ENCODE measurements at places on chromosomes 12 and 14.
A peak's percentile ranks its signal among the peaks of the same experiment; 100 is the strongest.

GRCh38 chr12:116346741-116347140, 69.2 kb upstream of the MED13L start:
- no peak for DNase-seq

- DNase-seq = peak; percentile 55
Measured at GRCh38 chr14:91229743-91230200, 14.7 kb downstream of the GPR68 start.

DNA sequence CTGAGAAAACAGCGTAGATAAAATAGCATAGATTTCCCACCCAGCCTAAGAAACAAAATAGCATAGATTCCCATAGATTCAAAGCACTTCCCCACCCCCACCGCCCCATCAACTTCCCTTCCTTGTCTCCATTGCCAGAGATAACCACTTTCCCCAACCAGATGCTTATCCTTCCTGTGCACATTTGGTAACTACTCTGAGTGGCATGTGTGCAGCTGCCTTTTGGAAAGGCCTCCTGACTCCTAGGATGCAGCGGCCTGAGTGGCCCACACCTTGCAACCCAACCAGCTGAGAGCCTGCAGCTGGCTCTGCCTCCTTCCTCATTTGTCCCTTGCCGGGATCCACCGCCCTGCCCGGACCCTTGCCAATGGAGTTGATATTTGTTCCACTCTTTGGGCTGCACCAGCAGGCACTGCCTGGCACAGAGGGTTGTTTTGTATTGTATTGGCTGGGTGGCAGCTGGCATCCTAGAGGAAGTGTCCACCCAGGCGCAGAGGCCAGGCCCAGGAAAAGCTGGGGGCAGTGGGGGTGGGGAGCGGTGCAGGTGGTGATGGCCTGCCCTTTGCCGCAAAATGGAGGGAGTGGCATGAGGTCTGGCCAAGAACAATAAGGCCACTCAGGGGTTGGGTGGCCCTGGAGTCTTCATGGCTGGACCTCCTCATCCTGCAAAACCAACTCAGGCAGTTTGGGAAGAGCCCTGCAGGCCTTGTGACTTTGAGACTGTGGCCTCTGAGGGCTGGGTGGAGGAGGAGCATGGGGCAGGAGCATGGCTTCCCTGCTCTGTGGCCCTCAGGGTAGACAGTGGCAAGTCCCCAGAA, 4.9 kb downstream of the SLC48A1 start:
- no peak for DNase-seq

- DNase-seq = peak; percentile 55
Measured at GRCh38 chr12:47990351-47991105, 13.7 kb downstream of the COL2A1 start.

- no peak for DNase-seq
Measured at GRCh38 chr14:72387726-72388125, 455.5 kb downstream of the RGS6 start.

DNA sequence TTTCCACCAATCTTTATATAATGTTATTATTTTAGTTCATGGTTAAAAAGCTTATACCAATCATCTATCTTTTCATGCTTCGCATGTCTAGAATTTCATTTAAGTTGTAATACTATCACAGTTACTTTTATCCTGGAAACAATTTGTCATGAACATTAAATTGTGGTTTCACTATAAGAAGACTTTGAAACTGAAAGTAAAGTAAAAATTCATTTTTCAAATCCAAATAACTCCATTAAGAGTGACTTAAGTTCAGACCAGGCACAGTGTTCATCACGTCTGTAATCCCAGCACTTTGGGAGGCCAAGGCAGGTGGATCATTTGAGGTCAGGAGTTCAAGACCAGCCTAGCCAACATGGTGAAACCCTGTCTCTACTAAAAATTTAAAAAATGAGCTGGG, 12.4 kb downstream of the ESR2 start:
- no peak for DNase-seq

- DNase-seq = peak; percentile 31
Measured at GRCh38 chr12:92141591-92142121, 4.0 kb downstream of the BTG1 start.

DNA sequence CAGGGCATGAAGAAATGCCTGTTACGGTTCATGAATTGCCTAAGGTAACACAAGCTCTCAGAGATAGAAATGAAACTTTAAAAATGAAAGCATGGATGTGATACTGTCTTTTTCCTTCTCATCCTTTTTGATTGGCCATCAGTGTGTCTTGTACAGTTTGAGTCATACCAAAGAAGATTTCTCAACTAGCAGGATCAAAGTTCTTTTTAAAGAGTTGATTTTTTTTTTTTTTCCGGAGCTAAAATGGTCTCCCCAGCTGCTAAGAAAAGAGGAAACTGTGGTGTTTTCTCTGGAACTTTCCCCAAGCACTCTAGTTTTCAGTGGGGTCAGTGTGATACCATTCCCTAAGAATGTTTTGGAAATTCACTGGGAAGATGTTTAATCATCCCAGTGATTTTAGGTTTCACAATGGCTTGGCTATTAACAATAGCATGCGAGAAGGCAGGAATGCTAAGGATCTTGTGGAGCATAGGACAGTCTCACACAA, 105.0 kb downstream of the ETNK1 start:
- no peak for DNase-seq

DNA sequence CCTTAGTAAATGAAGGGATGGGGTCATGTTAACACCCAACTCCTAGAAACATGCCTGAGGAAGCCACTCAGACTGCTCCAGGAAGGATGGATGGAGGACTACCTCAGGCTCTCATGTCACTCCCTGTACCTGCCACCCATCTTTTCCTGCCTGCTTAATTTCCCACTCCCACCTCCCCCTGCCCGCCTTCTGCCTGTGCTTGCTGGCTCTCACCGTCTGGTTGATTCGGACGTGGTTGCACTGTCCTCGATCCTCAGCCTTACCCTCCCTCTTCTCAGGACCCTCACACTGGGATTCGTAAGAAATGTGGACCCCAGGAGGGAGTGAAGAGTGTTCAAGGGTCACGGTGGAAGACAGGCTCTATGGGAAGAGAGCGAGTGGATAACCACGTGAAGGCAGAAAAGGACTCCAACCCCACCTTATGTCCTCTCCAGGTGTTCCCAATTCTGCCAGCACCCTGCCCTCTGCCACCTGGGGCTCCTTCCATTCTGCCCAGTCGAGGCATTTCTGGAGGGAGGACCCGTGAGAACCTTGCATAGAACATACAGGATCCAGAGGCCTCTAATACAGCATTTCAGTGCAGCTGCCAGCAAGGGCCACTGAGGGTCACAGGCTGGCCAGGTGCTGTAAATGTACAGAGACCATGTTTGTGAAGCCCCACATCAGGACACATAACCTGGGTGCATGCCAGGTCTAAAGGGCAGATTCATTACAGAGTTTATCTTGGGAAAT, 12.9 kb downstream of the ITGB7 start:
- no peak for DNase-seq

DNA sequence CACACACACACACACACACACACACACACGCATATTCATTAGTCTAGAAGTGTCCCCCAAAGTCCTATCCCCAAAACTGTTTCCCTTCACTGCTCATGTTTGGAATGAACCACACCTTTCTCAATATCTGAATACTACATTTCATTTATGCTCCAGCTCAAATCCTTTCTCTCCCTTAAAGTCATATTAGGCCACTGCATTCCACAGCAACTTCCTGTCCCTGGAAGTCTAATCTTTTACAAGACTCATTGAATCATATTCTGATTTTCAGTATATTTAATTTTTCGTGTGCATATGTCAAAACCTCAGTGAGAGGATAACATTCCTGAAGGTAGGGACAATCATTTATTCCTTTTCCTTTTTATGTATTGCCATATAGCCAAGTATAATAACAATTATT, 155.6 kb upstream of the LMNTD1 start:
- DNase-seq = no peak

DNA sequence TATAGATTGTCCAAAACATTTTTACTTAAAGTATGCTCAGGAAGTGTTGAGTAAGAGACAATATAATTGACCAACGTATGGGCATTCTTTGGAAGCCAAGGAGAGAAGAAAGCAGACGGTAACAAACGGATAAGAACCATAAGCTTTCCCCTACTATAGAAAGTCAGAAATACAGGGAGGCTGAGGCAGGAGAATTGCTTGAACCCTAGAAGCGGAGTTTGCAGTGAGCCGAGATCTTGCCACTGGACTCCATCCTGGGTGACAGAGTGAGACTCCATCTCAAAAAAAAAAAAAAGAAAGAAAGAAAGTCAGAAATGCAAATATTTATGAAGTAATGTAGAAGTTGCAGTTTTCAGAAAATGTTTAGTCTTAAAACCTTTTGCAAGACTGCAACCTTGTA, 51.2 kb upstream of the PCED1B start:
- no peak for DNase-seq

DNA sequence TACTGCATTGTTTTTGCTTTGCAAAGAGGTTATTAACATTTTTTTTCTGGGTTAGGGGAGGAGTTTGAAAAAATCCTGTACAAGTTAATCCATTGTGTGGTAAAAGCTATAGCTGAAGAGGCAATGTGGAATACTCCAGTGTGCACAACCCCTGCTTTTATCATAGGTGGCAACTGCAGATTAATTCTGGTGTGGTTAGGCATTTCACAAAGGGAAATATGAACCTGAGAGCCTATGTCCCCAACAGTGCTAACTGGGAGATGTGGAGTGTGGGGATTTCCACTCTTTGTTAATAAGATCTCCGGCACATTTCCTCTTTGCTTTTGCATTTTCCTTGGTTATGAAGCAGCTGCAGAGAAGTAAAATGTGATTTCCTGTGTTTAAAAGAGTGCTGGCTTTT, 33.6 kb downstream of the PRORP start:
- DNase-seq = no peak

GRCh38 chr12:108079721-108080120, 49.4 kb upstream of the WSCD2 start:
- no peak for DNase-seq

DNA sequence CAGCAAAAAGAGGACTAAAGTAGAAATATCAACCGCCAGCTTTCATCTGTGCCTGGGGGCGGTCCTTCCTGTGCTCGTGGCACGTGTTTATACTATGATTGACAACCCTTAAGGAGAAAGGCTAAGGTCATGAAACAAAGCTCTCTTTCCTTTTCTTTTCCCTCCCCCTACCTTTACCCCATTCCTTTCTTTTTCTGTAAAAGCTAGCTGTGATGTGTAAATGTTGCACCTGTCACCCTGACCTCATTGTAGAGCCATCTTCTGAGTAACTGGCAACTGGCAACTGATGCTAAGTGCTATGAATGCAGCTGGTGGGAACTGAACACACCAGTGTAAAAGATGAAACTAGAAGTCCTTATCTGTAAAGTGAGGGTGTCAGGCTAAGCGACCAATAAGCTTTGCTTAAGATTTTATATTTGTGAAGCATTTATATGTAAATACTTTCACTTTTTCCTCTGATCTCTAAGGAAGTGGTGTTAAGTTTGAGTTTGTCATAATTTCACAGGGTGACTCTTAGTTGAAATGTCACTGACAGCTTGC, 102.8 kb upstream of the BCAT1 start:
- DNase-seq = peak; percentile 50

DNA sequence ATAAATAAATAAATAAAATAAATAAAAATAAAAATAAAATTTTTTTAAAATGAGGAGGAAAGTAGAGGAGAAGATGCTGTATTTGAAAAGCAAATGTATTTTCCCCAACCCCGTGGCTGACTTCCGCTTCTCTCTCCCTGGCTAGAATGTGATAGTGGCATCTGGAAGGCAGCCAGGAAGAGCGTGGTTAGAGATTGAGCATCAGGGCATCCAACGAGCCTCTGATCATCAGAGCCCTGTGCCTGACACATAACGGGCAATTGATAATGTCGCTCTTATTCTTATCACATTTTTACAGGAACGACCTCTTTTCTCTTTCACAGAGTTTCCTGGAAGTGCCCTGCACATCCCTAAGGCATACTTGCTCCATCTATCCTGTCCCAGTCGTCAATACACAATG, 496.9 kb upstream of the TMEM132C start:
- no peak for DNase-seq

DNA sequence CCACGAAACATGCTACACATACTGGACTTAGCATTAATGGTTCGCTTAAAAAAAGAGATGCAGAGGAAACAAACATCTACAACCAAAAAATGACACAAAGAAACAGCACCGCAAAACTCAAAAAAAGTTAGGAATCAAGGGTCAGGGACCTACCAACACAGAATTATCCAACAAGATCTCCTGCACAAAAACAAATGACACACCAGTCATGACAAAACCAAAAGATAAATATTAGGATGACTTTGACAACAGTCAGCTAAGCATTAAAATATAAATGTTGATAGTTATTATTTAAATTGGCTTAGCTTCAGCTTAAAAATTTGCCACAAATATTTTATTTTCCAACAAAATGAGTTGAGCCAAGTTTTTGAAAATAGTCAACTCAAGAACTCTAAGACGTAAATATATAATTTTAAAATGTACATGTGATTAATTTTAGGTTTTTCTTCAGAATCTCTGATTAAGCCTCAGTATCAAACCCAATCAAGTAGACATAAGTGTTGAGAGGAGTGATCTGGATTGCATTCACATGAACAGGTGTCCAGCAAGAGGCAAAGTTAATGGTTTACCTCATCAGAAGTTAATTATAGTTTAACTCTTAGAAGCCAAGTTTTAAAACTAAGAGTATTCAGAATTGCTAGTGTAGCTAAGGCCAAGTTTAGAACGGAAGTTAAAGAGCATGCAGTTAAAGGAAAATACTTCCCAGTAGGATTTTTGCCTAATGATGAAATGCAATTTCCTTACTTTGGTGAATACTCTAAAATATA, 79.9 kb downstream of the HEATR5A start:
- no peak for DNase-seq

- DNase-seq = no peak
Measured at GRCh38 chr14:35347323-35348043, 55.3 kb downstream of the PSMA6 start.

DNA sequence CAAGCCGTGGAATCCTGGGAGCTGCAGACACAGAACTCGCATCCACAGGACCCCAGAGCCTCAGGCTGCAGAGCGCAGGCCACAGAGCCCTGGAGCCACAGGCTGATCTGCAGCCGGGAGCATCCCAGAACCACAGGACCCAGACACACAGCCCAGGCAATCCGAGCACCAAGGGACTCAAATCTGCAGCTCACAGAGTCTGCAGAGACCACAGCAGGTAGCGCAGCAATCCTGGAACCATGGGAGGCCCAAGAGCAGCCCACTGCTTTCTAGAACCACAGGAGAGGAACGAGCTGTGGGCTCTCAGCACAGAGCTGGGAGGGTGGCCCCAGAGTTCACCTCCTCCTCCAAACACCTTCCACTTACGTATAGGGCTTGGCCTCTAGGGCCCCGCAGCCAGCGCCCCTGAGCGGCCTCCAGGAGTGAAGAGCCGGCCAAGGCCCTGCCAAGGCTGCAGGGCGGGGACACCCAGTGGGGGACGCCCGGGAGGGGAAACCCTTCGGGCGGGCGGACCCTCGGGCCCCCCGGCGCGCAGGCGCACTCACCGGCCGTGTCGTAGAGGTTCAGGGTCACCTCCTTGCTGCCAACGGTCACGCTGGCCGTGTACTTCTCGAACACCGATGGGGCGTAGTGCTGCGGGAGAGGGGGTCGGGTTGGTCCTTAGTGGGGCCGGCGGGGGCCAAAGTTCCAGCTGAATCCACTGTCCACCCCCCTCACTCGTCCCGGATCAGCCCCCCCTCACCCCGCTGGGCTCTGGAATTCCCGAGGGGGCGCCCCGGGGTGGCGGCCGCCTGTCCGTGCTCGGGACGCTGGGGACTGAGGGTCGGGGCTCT, 665 bp downstream of the RHOF start:
- DNase-seq = peak; percentile 74
